ENCODE measurements at places on chromosomes 1 and 21.
A peak's percentile ranks its signal among the peaks of the same experiment; 100 is the strongest.

GRCh38 chr1:19606817-19607642, 37.1 kb upstream of the NBL1 start:
- no peak for DNase-seq

- no peak for DNase-seq
Observed at GRCh38 chr21:36628761-36629460, 70.0 kb upstream of the SIM2 start.

DNA sequence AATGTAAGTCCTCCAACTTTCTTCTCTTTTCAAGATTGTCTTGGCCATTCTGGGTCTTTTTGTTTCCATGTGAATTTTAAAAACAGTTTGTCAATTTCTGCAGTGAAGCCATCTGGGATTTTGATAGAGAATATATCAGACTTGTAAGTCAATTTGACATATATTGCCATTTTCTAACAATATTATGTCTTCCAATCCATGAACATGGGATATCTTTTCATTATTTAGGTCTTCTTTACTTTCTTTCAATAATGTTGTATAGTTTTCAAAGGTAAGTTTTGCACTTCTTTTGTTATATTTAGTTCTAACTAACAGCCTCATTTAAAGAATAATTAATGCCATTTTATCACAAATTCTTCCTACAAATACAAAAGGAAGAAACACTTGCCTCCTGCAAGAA, 73.4 kb downstream of the STUM start:
- no peak for DNase-seq

DNA sequence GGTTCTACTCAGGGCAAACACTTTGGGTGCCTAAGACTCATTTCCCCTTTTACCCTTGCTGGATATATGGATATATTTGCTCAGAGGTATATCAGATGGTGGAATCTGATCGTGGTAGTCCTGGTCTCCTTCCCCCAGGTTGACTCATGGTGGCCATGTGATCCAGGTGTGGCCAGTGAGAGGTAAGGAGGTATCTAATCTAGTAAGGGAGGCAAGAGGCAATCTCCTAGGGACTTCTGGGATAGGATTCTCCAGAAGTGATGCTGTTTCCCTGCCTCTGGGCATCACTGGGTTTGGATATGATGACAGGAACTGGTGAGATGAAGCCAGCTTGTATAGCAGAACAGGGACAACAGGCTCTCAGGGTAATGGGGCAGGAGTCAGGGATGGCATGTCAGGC, 8.5 kb upstream of the DENND2D start:
- DNase-seq: no peak

- DNase-seq: no peak
Observed at GRCh38 chr21:41560661-41561158, 52.8 kb upstream of the TMPRSS2 start.

DNA sequence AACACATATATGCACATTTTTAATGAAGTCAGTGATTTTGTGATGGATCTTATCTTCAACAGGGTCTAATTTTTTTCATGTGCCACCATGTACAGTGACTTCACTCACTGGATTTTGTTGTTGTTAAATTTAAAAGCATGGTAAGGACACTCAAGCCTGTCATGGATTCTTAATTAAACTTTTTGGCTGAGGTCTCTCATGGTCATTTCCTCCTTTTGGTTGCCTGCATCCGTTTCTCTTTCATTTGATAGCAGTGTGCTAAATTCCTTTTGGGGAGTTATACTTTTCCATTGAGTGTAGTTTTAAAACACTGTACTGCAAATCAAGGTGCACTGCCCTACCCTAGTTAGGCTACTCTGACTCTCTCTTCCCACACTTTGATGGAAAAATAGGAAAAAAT, 13.2 kb upstream of the CRB1 start:
- DNase-seq: no peak

GRCh38 chr1:24071941-24072340, 40.0 kb downstream of the MYOM3 start:
- DNase-seq: no peak

DNA sequence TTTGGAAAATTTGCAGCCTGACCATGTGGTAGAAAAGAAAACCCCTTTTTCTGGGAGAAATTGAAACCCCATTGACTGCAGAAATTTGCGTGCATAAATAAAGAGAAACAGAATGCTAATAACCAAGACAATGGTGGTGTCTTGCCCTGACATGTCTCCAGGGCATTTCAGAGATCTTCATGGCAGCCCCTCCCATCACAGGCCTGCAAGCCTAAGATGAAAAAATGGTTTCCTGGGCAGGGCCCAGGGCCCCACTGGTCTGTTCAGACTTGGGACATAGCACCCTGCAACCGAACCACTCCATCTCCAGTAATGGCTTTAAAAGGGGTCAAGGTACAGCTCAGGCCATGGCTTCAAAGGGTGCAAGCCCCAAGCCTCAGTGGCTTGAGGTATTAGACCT, 71.6 kb upstream of the SGIP1 start:
- DNase-seq: no peak

DNA sequence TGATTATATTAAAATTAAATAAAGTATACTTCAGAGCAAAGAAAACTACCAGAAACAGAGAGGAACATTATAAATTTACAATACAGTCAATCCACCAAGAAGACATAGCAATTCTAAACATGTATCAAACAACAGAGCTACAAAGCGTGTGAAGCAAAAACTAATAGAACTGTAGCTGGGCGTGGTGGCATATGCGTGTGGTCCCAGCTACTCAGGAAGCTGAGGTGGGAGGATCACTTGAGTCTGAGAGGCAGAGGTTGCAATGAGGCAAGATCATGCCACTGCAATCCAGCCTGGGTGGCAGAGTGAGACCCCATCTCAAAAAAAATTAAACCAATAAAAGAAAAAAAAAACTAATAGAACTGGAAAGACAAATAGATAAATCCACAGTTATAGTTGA, 12.3 kb downstream of the CCDC185 start:
- DNase-seq: no peak

- no peak for DNase-seq
Observed at GRCh38 chr1:209516771-209517680, 66.5 kb upstream of the CAMK1G start.

- DNase-seq: no peak
Observed at GRCh38 chr21:38807441-38807871, 1.7 kb downstream of the ETS2 start.

DNA sequence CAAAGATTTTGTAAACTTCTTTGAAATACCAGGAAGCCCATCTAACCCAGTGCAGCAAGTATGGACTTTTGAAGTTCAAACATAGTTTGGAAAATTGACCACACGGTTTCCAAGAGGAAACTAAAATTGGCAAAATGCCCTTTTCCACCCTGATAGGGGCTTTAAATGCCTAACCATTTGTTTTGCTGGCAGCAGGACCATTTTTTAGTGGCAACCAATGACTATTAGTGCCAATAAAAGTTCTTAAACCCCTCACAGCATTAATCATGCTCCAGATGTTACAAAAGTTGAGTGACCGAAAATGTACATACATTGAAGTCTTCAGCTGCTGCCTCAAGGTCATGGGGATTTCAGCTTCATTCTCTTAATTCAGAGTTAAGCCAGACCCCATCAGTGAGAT, 46.4 kb upstream of the ENAH start:
- no peak for DNase-seq

GRCh38 chr1:171929121-171929520, 87.8 kb downstream of the DNM3 start:
- DNase-seq: no peak

DNA sequence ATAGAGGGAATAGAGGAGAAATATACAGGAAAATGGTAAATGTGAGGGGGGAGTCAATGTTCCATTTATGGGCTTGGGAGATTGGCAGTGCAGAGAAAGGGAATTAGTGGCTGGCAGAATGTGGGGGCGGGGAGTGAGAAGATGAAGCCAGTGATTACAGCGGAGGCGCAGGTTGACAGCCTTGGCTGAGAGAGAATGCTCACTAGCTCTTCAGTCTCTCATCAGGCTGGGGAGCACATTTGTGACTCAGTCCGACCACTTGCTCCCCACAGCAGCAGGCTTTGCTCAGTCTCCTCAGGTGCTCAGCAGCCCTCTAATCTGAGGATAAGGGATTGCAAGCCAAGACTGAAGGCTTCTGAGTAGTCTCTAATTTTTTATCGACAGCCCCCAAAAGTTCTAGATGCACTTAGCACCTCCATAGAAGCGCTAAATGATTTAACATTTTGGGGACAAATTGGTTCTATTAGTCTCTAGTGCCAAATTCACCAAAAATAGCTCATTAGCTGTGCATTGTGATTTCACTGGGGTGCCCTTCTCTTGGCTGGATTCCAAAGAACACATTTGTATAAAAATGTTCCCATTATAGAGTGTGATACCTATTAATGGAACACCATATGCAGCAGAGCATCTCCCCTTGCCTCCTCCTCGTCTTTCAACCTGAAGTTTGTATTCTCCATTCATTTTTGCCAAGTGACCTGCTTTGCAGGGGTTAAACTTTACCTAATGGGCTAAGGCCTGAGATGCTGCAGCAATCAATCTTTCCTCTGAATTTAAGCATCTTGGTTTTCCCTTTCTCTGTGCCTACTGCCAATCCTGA, 191.8 kb downstream of the ZNF326 start:
- no peak for DNase-seq

- no peak for DNase-seq
Observed at GRCh38 chr1:51234721-51235425, 1.2 kb upstream of the RNF11 start.

DNA sequence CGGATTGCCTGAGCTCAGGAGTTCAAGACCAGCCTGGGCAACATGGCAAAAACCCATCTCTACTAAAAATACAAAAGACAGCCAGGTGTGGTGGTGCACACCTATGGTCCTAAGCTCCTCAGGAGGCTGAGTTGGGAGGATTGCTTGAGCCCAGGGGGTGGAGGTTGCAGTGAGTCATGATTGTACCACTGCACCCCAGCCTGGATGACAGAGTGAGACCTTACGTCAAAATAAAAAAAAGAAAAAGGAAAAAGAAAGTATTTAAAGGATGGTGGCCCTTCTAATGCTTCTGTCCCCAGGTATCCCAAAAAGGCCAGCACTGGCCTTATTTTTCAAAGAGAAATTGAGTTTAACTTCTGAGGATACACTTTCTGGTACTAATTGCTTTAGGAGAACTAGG, 1.7 kb downstream of the IKBKE start:
- DNase-seq: no peak

- DNase-seq: no peak
Observed at GRCh38 chr1:228259368-228259894, 51.6 kb downstream of the OBSCN start.

GRCh38 chr1:119903443-119903835, 7.1 kb upstream of the ADAM30 start:
- no peak for DNase-seq

DNA sequence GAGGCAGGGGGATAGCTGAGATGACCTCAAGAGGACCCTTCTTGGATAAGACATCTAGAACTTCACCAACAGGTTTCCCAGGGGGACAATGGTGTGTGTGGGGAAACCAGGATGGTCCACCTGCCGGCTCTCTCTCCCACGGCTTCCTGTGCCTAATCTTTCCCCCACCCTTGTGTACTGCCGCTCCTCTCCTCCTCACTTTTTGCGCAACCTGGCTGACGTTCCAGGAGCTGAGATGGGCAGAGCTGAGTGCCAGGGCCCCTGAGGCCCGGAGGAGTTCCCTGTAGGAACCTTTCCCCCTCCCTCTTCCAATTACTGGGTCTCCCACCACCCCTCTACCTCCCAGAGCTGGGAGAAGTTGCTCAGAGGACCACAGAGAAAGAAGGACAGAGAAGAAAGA, 6.9 kb downstream of the SLC26A9 start:
- DNase-seq: no peak

DNA sequence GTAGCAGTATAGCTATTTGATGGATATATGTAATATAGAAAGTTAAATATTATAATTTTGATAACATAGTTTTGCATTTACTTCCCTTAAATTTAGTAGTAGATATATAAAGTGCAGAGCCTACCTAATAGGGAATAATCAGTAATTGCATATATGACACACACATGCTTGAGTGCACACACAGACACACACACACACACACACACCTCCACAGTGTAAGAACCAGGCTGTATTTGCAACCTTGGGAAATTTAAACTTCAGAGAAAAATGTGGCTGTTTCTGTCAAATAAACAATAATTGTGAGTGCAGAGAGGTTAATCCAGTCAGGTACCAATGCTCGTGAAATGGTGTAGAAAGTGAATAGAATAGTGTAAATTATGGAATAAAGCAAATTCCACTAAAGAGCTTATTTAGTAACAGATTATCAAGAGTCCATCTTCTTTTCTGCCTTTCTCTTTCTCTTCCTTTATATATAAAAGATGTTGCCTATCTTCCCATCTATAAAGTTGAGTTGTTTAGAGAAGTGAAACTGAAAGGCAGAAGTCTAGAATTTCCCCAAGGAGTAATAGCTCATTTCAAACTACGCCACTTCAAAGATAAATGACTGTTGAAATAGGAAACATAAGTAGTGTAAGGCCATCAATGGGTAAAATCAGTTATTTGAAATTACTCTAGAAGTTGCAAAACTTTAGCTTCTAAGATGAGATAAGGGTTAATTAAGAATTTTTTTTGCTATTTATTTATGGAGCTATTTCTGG, 273.7 kb downstream of the SRGAP2C start:
- DNase-seq: no peak

DNA sequence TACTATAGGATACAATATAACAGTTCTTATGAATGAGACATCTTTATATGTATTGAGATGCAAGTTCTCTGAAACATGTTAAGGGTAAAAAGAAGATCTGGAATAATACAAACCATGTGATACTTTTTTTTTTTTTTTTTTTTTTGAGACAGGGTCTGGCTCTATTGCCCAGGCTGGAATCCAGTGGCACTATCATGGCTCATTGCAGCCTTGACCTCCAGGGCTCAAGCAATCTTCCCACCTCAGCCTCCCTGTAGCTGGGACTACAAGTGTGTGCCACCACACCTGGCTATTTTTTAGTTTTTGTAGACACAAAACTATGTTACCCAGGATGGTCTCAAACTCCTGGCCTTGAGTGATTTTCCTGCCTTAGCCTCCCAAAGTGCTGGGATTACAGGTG, 22.1 kb upstream of the MCL1 start:
- DNase-seq: no peak

DNA sequence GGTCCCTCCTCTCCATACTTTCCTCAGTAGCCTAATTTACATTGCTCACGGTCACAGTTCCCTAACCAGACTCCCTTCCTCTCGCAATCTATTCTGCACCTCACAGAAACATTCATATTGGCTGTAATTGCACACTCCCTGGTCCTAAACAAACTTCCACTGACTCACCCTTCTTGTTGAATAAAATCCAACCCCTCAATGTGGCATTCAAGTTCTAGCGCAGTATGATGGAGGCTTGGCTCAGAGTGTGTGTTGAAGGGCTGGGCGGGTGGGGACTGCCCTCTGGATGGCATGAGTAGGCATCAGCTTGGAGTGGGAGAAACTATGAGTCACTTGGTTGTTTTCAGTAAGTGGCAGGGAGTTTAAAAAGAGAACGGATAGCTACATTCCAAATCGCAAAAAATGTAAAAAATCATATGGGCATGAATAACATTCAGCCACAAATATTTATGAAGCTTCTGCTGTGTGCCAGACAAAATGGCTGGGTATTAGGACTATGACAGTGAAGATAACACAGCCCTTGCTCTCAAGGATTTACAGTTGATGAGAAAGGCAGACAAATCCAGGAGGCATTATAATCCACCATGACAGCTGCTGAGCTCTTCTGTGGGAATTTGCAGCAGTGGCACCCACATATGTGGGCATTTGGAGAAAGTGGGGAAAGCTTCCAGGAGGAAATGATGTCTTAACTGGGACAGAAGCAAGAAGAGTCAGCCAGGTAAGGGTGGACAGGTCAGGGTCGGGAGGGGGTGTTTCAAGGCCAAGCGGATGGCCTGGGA, 42.2 kb upstream of the LYST start:
- DNase-seq: peak; percentile 29

- no peak for DNase-seq
Observed at GRCh38 chr1:32399843-32400242, 5.6 kb upstream of the BSDC1 start.

- DNase-seq: no peak
Observed at GRCh38 chr1:50368179-50369007, 54.9 kb downstream of the DMRTA2 start.

Data from AG04450 (cell line).